Fibroblast of skin of right quadriceps (primary cell): ENCODE measurements at places on chromosomes 12 and 14.

DNA sequence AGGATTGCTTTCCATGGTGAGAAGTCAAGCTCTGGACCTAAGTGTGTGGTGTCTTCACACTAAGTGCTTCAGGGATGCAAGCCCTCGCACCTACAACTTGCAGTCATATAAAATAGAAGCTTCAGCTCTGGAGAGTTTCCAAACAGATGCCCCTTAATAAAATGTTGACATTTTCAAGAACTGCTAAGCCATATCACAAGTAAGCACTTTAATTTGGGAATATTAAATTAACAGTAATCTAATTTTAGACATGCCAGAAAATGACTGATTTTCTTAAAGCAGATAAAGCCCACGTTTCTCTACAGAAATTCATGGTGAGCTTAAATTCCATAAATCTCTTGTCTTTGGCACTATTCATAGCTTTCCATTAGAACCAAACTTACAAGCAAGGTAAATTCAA is 600.1 kb upstream of the FLRT2 start:
- no peak for DNase-seq

DNA sequence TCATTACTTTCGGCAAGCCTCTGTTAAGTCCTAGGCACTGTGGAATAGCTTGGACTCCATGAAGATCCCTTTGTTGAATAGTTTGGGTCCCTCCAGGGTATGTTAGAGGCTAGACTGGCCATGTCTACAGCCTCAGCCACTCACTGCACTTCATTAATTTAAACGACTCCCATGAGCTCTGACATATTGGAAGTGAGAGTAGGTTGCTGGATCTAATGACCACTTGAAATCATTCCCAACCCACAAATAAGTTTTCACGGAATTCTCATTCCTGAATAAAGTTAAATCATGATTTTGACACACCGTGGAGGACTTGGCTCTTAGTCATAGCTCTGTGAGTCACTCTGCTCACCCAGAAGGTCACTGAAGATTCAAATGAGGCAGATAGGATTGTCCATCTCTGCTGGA is 21.4 kb upstream of the APPL2 start:
- DNase-seq: peak; percentile 98

- no peak for DNase-seq
Observed at GRCh38 chr12:57868851-57869268, 22.3 kb upstream of the CTDSP2 start.

DNA sequence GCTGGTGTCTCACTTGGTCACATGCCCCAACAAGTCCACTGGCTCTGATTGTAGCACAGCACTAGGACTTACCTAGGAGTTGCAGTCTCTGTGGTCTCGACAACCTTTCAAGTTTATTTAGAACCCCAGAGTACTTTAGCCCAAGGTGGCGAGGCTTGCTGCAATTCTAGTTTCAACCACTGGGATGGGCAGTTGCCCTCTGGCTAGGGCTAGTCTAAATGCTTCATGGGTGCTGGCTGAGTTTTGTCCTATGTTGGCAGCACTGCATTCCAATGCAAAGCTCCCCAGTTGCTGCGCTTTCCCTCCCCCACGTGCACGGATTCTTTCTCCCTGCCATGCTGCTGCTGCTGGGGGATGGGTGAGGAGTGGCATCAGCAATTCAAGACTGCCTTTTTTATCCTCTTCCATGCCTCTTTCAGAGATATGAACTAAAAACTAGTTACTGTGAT is 207.9 kb downstream of the SYNE2 start:
- DNase-seq: peak; percentile 19

DNA sequence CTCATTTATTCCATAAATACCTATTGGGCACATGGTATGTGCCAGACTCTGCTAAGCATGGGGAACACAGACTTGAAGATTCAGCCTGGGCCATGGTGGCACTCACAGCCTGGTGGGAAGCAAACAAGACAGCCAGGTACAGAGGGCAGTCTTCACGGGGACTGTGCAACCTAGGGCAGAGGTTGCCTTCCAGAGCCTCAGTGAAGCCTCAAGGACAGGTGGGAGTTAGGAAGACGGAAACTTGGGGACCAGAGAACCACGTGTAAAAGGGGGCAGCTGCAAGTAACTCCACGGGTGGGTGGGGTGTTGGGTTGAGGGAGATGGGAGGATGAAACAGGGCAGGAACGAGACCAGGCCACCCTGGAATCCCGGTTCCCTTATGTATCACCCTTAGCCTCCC is 980 bp upstream of the LTBR start:
- no peak for DNase-seq

GRCh38 chr14:50059763-50060616 is 56.4 kb downstream of the VCPKMT start:
- no peak for DNase-seq

DNA sequence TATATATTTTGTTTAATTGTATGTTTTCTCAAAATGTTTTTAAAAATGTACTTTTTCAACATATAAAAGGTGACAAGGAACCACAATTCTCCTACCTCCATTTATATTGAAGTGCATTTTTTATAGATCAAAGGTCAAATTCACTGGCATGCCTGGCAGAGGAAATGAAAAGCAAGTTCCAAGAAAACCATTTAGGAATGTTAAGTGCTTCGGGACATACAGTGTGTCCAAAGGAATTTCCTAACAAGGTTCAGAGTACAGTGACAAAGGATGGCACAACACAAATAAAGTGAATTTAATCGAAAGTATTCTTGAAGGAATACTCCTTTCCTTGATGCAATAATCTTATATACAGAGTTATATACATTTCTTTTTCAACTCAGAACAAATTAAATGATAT is 242.3 kb downstream of the CCER1 start:
- peak; percentile 3 for DNase-seq

DNA sequence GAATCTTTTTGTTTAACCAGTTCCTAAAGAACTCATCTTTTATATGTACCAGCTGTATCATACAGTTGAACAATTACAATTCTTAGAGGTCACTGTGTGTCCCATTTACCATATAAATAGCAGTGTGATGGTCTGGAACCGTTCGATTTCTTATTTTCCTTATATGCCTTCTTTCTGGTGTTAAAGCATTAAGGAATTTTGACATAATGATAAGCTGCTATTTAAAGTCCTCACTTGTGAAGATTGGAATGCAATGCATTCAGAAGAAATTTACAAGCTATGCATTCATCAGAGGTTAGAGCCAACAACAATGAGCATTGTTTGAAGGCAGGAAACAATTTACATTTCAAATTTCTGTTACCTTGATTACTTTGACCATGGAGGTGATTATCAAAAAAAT is 80.0 kb upstream of the PRICKLE1 start:
- peak; percentile 17 for DNase-seq
